IMR-90 (cell line): ENCODE measurements at places on chromosomes 1 and 21.

GRCh38 chr1:85278853-85279314, 2.5 kb upstream of the BCL10 start:
- peak; percentile 98 for DNase-seq

DNA sequence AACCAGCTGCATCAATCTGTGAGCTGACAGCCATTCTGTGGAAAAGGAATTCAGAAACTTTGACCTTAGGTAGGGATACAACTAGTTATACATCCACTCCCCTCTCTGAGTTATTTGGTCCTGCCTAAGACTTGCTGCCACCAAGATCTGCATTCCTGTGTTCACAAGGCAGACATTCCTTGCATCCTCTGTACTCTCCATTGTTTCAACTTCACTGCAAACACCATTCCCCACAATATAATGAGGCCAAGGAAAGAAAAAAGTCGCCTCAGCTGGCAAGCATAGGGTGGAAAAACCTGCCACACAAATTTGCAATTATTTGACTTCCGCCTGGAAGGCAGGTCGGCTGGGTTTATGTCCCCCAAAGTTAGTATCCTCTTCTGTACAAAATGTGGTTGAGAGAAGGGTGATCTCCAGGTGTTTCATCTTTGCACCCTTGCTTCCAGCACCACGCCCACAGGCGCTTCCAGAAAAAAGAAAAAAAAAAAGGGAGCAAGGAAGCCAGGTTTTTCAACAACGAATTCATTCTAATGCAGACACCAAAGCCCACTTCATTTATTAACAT, 676 bp upstream of the CTTNBP2NL start:
- DNase-seq: no peak

GRCh38 chr1:111220302-111220890, 7.1 kb upstream of the CHI3L2 start:
- DNase-seq: no peak

DNA sequence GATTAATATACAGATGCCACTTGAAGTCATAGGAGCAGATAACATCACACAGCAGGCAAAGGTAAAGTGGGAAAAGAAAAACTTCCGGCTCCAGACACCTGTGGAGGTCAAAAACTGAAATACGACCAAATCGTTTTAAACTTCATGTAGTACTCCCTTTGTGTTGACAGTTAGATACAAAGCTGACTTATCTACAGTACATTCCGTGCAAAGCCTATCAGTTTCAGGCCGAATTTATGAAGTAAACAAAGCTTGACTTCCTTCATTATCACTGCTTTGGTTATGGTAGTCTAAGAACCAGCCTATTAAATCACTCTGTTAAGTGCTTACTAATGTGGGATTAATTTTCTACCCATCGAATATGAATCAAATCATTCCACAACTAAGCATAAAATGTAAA, 156.3 kb downstream of the SMYD3 start:
- DNase-seq: no peak

DNA sequence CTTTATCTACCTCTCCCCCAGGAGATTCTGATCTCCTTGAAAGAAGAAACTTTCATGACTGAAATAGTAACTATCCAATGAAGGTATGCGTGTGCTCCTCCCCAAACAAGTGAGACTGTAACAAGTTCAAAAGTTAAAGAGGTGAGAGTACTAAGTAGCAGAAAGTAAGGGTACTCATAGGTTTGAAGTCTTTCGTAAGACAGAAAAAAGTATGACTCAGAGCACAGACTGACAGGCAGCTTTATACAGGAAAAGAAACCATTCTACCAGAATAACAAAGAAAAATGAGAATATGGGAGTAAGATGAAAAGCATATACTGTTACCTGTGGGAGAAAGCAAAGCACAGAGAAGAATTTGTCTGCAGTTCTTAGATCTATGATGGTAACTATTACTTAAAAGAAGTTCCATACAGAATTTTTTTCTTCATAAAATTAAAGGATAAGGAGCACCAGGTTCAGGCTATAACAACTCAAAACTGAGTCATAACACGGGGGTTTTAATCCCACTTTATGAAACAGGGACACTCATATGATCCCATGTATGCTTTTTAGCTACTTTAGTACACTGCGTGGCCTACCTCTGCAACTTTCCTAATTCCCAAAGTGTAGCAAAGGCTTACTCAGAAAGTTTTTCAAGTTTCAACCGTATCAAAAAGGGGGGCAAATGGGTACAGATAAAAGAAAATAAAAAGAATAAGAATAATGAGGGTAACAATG, 52.0 kb downstream of the FOXJ3 start:
- DNase-seq: peak; percentile 59

- DNase-seq: no peak
Observed at GRCh38 chr1:36529769-36530260, 47.1 kb upstream of the CSF3R start.

- no peak for DNase-seq
Observed at GRCh38 chr1:159208175-159208825, 3.6 kb downstream of the ACKR1 start.

DNA sequence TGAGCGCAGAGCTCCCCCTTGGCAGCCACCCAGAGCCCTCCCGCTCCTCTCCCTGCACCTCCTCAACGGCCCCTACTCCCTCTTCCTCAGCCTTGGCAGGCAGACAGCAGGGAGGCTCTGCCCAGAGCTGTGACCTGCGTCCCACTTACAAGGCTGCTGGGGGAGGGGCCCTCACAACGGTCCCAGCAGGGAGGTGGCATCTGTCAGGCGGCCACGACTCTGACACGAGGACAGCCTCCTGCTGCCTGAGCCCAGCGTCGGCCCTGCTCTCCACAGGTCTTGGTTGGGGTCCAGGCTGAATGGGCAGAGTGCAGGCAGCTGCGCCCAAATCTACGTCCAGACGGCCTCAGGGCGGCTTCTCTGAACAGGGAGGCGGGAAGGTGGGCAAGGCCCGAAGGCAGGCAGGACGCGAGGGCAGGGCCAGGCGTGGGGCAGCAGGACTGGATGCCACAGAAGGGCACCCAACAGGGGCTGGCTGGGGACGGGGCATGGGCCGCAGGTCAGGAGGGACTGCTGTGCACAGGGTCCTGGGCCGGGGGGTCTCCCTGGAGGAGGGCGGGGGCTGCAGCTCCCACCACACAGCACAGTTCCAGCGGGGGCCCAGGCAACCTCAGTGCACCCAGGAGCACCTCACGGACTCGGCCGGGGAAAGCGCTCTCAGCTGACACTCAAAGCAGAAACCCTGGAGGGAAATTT, 7.5 kb downstream of the SLC19A1 start:
- DNase-seq: no peak

GRCh38 chr1:165869343-165869742, 41.9 kb downstream of the UCK2 start:
- DNase-seq: no peak

GRCh38 chr1:164756741-164757140, 197.8 kb downstream of the PBX1 start:
- peak; percentile 50 for DNase-seq

DNA sequence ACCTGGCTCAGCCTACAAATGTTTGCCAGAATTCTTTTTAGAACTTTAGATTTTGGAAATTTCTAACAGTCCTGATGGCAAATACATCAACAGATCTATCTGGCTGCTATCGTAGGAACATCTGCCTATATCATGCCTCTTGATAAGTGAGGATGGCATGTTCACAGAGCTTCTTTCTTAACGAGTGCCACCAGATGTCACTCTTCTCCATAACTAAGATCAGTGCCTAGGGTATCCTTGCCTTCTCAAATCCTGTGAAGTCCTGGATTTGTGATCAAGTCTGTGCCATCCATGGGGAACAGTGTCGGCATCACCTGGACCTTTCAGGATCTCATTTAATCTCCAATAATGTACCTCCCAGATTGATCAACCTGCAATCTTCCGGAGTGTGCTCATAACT, 36.5 kb upstream of the CD5L start:
- peak; percentile 35 for DNase-seq

GRCh38 chr21:32249511-32250280, 29.2 kb downstream of the MIS18A start:
- DNase-seq: no peak

DNA sequence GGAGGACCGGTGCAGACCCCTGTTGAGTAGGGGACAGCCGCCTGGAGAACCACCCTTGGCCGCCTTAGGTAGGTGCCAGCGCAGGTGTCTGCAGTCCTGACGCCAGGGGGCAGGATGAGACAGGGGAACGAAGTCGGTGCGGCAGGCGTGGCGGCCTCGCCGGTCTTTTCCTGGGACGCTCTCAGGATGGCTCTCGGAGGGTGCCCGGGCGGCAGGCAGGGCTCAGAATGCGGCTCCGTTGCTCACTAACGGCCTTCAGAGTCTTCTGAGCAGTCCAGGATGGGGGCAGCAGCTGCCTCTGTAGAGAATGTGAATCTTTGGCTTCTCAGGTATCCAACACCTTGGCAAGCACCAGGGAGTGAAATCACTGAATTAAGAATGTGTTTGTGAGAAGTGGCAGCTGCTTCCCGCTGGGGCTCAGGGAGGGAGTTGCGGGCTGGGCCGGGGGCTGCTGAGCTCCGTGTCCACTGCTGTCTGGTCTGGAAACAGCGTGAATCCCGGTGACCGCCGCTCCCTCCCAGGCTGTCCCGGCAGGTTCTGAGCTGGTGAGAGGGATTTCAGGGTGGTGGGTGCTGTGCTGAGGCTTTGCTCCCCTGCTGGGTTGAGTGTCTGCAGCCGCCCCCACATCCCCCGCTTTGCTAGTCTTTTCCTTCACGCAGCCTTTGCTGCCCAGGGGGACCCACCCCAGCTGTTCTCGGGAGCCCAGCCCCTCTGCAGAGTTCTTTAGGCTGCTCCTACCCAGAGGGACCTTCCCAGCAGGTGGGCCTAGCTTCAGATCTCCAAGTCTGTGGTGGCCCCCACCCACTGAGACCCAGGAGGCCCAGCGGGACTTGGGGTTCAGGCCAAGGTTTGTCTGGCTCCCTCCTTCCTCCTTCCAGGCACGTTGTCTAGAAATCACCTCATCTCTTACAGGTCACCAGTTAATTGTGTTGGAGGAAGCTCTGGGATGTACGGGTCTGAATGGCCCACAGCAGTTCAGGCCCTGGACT, 11.1 kb upstream of the C1orf174 start:
- peak; percentile 37 for DNase-seq

GRCh38 chr1:78171736-78172590, 126.2 kb downstream of the GIPC2 start:
- DNase-seq: peak; percentile 85

- DNase-seq: peak; percentile 72
Observed at GRCh38 chr1:167774710-167775109, 52.9 kb downstream of the MPZL1 start.

DNA sequence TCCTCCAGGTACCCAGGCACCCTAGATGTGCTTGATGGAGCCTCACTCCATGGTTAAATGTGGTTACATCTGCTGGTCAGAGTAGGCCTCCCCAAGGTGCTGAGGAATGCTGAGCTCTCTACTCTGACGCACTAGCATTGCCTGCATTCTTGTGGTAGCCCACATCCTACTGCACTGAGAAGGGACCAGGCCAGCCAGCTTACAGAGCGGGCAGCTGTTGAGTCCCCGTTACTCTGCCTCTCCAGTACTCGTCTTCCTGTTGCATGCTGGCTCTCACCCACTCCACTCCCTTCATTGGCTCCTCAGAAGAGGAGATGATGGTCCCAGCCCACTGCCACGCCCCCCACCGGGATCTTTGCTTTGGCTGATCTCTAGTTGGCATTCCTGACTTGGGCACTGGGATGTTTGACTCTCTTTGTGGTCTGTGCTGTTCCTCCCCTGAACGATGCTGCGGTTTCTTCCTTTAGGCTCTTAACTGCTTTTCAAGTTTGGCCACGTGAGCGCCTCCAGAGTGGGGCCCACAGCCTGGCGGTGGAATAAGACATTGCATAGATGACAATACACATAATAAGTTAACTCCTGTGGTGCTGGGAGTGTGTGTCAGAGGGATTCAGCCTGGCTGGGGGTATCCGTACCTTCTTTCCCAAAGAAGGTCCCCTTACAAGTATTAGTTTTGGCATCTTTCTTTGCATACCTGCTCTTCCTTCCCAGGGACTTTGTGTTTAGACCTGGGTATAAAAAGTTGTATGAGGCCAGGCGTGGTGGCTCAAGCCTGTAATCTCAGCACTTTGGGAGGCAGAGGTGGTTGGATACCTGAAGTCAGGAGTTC, 18.6 kb downstream of the AZIN2 start:
- peak; percentile 100 for DNase-seq

GRCh38 chr1:61081144-61081685, 1.1 kb upstream of the NFIA start:
- DNase-seq: no peak

- DNase-seq: no peak
Observed at GRCh38 chr1:47559944-47560695, 122.3 kb downstream of the FOXD2 start.

GRCh38 chr1:157249326-157249725, 111.1 kb upstream of the ETV3 start:
- no peak for DNase-seq

DNA sequence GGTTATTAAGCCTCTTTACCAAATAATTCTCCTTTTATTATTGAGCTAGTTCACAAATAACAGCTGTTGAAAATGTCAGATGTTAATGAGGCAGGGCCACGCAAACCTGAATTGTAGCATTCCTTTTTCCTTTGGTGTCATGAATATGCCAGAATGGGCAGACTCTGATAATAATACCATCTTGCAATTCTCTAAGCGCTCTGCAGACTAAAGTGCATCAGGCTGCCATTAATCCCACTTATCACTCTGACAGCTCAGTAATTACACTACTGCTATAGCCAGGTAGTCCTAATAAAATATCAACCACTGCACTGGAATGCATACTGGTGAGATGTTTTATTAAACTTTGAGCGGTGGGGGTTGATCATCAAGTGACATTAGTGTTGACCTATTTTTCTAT, 177.7 kb downstream of the DPYD start:
- DNase-seq: no peak

DNA sequence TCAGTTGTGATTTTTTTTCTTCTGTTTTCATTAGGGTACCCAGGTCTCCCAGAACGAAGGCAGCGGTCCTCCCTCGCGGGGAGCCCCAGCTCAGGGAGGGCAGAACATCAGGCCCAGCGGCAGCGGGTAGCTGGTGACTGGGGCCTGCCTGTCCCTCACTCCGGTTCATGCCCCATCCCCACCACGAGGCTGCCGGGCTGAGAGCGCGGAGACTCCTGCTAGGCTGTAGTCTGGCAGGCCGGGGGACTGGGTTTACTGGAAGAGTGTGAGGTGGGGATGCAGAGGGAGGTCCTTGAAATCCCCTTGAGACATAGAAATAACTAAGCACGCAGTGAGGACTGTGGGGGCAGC, 10.5 kb downstream of the BRINP2 start:
- no peak for DNase-seq

DNA sequence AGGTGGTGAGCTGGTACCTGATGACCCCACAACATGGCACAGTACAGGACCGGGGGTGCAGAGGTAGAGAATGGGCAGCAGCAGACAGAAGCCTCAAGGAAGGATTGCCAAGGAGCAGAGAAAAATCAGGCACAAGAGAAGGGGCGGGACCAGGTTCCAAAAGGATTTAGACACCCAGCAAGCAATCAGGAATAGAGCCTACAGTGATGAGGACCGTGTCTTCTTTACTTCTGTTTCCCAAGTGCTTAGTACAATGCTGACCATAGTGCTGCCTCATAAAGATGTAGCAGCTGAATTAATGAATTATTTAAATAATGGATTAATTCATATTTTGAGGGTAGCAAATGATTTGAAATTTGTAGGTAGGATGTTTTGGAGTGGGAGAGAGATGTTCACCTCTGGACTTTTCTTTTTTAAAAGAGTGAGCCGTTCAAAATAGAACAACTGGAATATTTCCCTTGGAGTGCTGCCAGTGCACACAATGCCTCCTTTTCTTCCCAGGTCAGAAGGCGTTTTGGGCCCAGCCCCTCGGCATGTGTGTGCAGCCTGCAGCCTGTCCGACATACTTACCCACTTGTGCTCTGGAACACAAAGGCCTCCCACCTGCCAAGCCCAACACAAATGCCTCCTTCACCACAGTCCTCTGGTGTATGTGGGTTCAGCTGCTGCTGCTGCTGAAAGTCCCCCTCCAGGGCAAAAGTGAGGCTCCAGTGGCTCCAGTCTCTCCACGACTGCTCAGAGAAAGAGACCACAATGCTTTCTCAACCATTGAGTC, 19.6 kb downstream of the KANK4 start:
- DNase-seq: no peak
